ENCODE measurements at places on chromosomes 12 and 14.

DNA sequence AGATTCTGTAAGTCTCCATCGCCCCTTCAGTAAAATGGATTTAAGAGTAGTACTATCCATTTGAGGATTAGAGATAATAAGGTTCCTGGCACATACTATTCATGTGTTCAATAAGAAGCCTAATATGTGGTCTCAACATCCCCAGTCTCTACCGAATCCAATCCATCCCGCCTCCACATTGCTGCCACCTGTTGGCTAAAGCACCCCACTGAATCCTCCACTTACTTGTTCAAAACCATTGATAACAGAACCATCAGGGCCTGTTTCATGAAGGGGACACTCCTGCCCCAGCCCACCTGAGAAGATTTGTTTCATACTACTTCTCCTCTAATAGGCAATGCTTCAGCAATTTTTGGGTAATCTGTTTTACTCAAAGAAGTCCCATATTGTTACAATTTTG lies 147.5 kb downstream of the SLC2A13 start:
- no peak for DNase-seq

GRCh38 chr14:105090493-105091053 lies 25.3 kb upstream of the GPR132 start:
- peak; percentile 85 for DNase-seq

DNA sequence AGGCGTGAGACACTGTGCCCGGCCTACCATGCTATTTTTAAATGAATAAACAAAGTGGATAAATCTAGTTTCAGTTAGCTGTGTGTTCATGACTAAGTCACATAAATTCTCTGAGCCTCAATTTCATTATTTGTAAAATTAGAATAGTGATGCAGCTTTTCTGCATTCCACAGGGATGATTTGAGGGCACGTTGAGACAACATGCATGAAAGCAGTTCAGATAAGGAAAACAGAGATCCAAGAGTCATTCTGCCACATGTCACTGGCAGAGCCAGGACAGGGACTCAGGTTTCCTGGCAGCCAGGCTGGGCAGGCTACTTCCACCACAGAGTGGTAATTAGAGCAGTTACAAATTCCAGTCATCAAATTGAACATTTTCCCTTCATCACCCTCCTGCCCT lies 2.9 kb upstream of the PPP4R4 start:
- no peak for DNase-seq

- DNase-seq, result no peak
Observed at GRCh38 chr12:125145196-125145595, 80.0 kb downstream of the AACS start.

GRCh38 chr14:104547998-104548700 lies 31.4 kb upstream of the C14orf180 start:
- no peak for DNase-seq

GRCh38 chr12:44968965-44969364 lies 81.9 kb downstream of the DBX2 start:
- no peak for DNase-seq
